ENCODE measurements at places on chromosomes 7 and 10.

DNA sequence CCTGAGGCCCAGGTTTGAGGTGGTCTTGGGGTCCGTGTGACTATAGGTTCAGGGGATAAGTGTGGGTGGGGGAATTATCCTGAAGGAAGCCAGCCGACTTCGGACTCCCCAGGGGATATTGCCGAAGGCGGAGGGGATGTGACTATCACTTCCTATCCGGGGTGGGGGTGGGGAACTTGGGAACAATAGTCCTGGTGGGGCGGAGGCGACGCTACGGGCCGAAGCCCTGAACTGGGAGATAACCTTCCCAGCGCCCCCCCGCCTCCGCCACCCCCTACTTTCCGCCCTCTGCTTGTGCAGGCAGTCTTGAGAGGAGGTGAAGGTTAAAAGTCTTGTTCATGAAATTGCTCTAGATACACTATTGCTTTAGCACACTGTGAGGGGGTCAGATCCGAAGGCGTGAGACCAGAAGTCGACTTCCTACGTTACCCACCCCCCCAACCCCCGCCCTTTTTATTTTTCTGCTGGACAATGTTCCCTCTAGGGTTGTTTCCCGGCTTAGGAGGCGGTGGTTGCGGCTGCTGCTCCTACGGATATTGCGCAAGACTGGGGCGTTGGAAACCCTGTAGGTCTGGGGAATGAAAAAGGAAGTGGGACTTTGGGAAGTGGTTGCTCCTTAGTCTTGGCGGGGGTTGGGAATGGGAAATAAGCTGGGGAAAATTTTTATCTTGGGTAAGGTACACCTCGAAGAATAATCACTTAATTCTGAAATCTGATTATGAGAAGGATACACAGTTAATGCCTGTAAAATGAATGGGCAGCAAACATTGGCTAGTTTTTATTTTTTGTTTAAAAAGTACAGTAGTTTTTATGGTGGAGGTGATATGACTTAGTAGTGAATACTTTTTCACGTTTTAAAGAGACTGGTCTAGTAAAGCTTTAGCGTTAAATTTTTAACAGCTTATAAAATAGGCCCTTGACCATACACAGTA lies 1.5 kb downstream of the PTPN12 start:
- DNase-seq, result no peak

DNA sequence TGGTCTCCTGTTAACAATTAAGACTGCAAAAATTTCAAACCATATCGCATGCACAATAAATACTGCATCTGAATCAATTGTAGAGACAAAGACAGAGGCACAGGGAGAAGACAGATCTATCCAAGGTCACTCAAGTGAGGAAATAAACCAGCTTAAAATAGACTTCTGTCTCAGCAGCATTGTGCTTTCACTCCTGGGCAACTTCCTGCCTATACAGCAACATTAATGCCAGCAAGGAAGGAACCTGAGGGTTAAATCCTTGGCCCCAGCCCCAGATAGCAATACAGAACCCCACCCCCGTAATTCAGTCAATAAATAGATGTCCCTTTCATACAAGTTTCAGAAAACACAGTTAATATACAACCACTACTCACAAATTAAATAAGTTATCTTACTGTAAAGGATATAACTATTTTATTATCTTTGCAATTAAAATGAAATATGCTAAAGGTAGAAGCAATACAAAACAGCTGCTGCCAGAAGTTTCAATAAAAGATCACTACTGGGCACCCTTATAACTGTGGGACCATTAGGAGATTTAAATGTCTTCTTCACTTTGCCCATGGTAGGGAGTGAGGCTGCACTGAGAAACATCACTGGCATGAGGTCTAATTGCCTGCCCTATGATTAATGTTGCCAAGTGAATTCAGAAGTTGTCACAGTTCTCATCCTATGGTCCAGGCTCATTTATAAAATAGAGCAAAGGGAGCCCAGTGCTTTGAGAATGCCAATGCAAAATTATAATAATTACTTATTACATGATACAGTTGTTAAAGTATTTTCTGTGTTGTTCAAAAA lies 49.4 kb downstream of the CAV1 start:
- no peak for DNase-seq

DNA sequence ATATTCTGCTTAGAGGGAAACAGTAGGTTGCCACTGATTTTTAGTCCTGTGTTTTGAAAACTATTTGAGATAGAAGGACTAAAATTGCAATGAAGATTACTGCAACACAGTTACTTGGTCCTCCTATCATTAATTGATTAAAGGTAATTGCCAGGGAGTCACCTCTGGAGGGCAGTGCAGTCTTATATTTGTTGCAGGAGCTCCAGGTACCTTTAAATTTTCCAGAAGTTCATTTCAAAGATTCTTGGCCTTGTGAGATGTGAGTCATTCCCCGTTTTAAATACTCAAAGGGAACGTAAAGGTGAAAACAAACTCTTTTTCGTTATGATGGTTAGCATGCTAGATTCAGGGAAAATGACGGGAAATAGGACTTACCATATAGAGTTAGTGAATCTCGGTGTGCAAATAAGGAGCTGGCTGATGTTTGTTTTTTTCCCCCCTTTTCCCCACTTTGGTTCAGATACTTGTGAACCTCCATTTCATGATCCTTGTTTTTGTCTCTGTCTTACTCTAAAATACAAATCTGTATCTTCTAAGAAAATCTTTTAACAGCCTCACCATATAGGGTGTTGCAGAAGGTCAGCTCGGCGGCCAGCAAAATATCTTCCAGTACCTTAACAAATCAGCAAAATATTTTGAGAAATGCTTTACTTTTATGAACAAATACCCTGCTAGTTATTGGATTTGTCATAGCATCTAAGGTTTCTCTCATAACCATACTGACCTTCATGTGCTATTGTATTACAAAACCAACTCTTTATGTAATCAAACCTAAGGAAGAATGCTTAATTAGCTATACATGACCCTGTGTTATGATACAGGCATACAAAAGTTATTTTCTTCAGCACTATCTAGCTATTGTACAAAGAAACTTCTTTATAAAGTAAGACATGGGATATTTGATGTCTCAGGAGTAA lies 143.0 kb upstream of the HDAC9 start:
- DNase-seq, result no peak

DNA sequence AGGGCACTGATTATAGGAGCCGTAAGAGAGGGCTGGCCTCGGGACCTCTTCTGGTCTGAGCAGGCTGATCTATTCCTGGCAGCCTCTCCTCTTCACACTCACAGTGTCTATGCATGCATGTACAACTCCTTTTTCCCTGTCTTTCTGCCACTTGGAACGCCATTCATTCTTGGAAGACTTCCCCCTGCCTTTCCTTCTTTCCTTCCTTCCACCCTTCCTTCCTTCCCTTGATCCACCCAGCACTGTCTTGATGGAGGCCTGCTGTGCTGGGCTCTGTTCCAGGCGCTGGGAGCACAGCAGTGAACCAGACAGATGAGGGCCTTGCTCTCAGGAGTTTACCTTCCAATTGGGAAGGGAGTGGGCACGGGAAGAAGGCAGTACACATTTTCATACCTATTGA lies 114.8 kb downstream of the SH3PXD2A start:
- no peak for DNase-seq

DNA sequence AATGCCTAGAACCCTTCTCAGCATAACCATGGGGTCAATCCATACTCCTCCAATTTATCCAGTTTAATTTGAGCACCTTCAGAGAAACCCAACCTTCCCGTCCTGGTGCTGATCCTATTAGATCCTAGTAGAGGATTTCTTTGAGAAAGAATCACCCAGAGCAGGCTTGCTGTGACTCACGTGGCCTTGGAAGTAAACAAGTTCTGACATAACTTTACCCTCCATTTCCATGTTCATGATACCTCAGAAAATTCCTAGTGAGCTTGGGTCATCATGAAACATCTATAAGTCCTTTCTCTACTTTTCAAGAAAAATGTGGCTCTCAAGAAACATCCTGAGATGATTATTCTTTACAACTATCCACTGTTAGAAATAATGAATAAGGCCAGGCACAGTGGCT lies 71.7 kb downstream of the PRLHR start:
- no peak for DNase-seq

DNA sequence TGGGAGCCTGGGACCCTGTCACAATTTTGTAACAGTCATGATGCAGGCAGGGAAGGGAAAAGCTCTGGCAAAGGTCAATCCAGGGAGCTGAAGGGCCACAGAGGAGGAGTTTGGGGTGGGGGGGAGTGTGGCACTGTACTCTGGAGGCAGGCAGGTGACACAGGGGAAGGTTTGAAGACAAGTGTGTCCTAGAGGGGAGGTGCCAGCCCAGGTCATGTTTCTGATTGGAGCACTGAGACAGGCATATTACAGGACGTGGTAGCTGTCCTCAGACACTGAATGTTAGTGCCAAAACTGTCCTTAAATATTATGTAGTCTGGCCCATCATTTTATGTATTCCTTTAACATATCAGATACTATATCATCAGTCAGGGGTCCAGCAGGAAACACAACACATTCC lies 75.6 kb upstream of the LRRC4 start:
- no peak for DNase-seq

Data from stimulated activated CD8-positive, alpha-beta memory T cell treated with anti-CD3 and anti-CD28 coated beads, Interleukin-4, amount 100 ng/mL, for 1 hour (primary cell).